ENCODE measurements at places on chromosomes 7 and 10.

- H3K27me3 ChIP-seq = no peaks in the 10 kb centered on the region
- H3K36me3 ChIP-seq = no peaks in the 10 kb centered on the region
- no peak for DNase-seq
Observed at GRCh38 chr10:77029777-77030717, 607.6 kb downstream of the KCNMA1 start.

DNA sequence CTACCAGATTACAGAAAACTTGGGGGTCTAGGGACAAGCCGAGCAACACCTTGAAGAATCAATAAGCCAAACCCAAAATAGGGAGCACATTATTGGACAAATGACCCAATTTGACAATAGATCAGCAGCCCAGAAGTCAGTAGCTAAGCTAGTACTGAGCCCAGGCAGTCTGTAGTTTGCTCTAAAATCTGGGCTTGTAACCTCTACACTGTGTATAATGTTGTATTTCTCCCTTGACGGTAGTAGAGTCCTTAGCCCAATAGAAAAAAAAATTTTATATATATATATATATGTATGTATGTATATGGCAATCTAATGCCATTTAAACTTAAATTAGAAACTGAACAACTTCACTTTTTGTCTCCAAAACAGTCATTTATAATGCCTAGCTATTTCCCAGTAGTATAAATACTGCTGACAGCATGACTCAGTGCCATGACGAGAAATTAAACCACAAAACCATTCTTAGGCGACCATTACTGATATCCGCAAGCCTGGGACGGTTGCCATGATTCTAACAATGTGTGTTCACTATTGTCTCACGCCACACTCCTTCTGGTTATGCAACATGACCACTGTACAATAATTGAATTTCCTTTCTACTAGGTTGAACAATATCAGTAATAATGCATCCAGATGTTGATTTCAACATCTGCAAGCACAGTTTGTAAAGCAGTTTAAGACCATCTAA is 110.5 kb downstream of the IPMK start:
- no peaks in the 10 kb centered on the region for H3K36me3 ChIP-seq
- H3K27ac ChIP-seq = no peak overlapping the region
- DNase-seq = no peak

DNA sequence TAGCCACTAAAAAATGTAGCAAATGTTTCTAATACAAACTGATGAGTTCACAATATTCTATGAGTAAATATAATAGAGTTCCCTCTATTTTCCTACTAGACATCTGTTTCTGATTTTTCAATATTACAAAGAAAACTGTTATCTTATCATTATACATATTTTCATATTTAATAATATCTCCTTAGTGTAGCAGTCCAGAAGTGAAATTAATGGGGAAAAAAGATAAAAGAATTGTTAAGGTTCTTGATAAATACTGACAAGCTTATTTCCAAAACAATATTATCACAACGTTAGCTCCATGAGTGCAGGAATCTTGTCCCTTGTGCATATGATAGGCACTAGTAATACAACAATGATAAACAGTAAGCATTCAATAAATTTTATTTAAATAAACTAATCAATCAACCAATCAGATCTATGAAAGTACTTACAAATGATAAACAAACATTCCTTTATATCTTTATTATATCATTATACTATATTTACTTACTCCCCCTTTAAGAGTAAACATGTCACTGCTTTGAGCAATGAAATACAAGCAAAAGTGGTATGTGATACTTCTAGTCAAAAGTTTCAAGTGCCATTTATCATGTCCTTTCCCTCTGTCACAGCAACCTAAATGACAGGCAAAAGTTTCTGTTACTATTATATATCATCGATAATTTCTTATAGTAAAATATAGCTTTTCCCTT is 103.1 kb downstream of the IMMP2L start:
- DNase-seq = no peak
- H3K27me3 ChIP-seq = no peaks in the 10 kb centered on the region
- no peak overlapping the region for H3K4me3 ChIP-seq
- no peaks in the 10 kb centered on the region for H3K4me1 ChIP-seq

- peaks cover 20% of the 10 kb centered on the region for H3K36me3 ChIP-seq
- H3K4me3 ChIP-seq = peak overlapping the region; percentile 20
- peak overlapping the region; percentile 92 for H3K27ac ChIP-seq
- peaks cover 75% of the 10 kb centered on the region for H3K4me1 ChIP-seq
- no peak for DNase-seq
Observed at GRCh38 chr7:150481922-150482321, 31.5 kb downstream of the GIMAP8 start.

GRCh38 chr7:137169282-137169698 is 174.2 kb downstream of the PTN start:
- no peak for DNase-seq
- no peak overlapping the region for H3K4me3 ChIP-seq
- no peaks in the 10 kb centered on the region for H3K36me3 ChIP-seq
- H3K27ac ChIP-seq = no peak overlapping the region
- H3K27me3 ChIP-seq = no peaks in the 10 kb centered on the region

GRCh38 chr10:71248210-71248609 is 35.8 kb downstream of the UNC5B start:
- no peak for DNase-seq
- H3K27me3 ChIP-seq = peaks cover 7% of the 10 kb centered on the region
- H3K4me3 ChIP-seq = no peak overlapping the region
- H3K36me3 ChIP-seq = no peaks in the 10 kb centered on the region
- H3K4me1 ChIP-seq = no peaks in the 10 kb centered on the region
- H3K27ac ChIP-seq = no peak overlapping the region

GRCh38 chr7:132419542-132419941 is 156.7 kb downstream of the PLXNA4 start:
- no peak overlapping the region for H3K4me3 ChIP-seq
- no peaks in the 10 kb centered on the region for H3K4me1 ChIP-seq
- H3K36me3 ChIP-seq = no peaks in the 10 kb centered on the region
- no peaks in the 10 kb centered on the region for H3K27me3 ChIP-seq
- no peak for DNase-seq

- H3K27ac ChIP-seq = no peak overlapping the region
- H3K36me3 ChIP-seq = no peaks in the 10 kb centered on the region
- no peak for DNase-seq
- peaks cover 55% of the 10 kb centered on the region for H3K27me3 ChIP-seq
- peaks cover 50% of the 10 kb centered on the region for H3K4me1 ChIP-seq
Observed at GRCh38 chr7:114086914-114087652, 168.3 kb upstream of the PPP1R3A start.

DNA sequence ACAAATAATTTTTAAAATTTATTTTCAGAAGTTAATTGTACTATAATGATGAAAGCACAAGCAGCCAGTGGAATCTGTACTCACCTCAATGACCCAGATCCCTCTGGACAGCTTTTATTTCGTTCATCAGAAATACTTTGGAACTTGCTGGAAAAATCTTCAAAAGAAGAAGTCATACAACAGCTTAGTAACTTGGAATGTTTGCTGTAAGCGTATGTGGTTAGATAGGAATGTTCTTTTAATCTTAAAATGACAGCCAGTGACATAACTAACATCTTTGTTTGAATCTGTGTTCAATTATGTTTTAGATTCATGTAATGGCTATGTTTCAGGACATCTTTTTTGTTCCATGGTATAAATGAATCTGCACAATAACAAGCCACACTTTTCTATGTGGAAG is 26.8 kb downstream of the CFAP69 start:
- no peaks in the 10 kb centered on the region for H3K27me3 ChIP-seq
- no peak overlapping the region for H3K27ac ChIP-seq

DNA sequence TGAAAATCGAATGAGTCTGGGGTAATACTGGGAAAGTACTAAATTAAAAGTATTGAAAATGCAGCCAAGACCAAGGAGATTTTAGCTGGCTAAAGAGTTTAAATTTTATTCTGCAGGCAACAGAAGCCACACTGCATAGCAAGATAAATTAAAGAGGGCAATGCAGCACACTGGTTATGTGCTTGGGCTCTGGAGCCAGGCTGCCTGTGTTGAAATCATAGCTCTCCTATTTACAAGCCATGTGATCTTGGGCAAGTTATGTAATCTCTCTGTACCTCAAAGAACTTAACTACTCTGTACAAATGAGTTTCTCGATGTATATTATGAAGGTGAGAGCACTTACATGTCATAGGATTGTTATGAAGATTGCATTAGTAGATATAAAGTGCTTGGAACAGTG is 9.9 kb downstream of the SLC25A13 start:
- no peak for DNase-seq
- H3K27ac ChIP-seq = no peak overlapping the region
- H3K4me1 ChIP-seq = no peaks in the 10 kb centered on the region
- no peak overlapping the region for H3K4me3 ChIP-seq
- no peaks in the 10 kb centered on the region for H3K27me3 ChIP-seq
- H3K36me3 ChIP-seq = peaks cover 3% of the 10 kb centered on the region

GRCh38 chr7:55651057-55651456 is 78.8 kb upstream of the VOPP1 start:
- H3K27me3 ChIP-seq = no peaks in the 10 kb centered on the region
- no peak overlapping the region for H3K27ac ChIP-seq
- no peak overlapping the region for H3K4me3 ChIP-seq
- no peak for DNase-seq
- no peaks in the 10 kb centered on the region for H3K4me1 ChIP-seq
- no peaks in the 10 kb centered on the region for H3K36me3 ChIP-seq

GRCh38 chr7:24346716-24347115 is 62.7 kb downstream of the NPY start:
- no peaks in the 10 kb centered on the region for H3K27me3 ChIP-seq
- no peak overlapping the region for H3K27ac ChIP-seq
- H3K36me3 ChIP-seq = no peaks in the 10 kb centered on the region
- H3K4me3 ChIP-seq = no peak overlapping the region

GRCh38 chr7:155011086-155011485 is 8.2 kb upstream of the PAXIP1 start:
- H3K4me3 ChIP-seq = no peak overlapping the region
- H3K27me3 ChIP-seq = no peaks in the 10 kb centered on the region
- H3K27ac ChIP-seq = no peak overlapping the region
- H3K4me1 ChIP-seq = no peaks in the 10 kb centered on the region

GRCh38 chr7:111744501-111745155 is 182.3 kb upstream of the IMMP2L start:
- no peak overlapping the region for H3K27ac ChIP-seq
- no peaks in the 10 kb centered on the region for H3K27me3 ChIP-seq
- no peaks in the 10 kb centered on the region for H3K4me1 ChIP-seq
- DNase-seq = no peak
- H3K36me3 ChIP-seq = no peaks in the 10 kb centered on the region

DNA sequence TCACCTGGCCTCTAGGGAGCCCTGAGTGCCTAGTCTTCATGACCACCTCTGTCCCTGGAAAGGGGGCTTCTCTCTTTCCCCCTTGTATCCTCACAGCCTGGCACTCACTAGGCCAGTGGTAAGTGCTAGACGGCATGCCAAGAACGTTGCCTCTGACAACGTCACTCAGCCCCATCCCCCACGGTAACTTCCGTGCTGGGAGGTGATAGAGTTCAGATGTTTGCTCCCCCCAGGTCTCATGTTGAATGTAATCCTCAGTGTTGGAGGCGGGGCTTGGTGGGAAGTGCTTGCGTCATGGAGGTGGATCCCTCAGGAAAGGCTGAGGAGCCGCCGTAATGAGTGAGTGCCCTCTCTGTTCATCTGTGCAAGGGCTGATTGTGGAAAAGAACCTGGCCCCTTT is 343.3 kb upstream of the MKI67 start:
- H3K27ac ChIP-seq = no peak overlapping the region
- DNase-seq = no peak
- no peaks in the 10 kb centered on the region for H3K4me1 ChIP-seq
- H3K4me3 ChIP-seq = no peak overlapping the region
- no peaks in the 10 kb centered on the region for H3K27me3 ChIP-seq

DNA sequence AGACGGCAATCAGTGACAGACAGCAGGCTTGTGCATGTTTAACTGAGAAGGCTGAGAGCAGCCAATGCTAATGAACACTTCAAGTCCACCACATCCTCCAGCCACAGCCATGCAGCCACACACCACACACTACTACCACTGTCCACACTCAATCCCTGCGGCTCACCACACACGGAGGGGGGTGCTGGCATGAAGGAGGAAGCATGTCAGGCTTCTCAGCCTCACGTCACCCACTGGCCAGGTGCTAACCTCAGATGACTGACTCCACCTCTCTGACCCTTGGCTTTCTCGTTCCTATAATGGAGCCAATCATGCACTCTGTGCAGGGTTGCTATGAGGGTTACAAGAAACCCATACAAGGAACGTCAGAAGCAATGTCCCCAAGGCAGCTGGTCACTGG is 165.4 kb upstream of the RNF32 start:
- no peak overlapping the region for H3K27ac ChIP-seq
- H3K36me3 ChIP-seq = no peaks in the 10 kb centered on the region
- H3K27me3 ChIP-seq = peaks cover 14% of the 10 kb centered on the region
- H3K4me3 ChIP-seq = no peak overlapping the region
- DNase-seq = no peak

GRCh38 chr10:10421071-10421470 is 596.6 kb upstream of the CELF2 start:
- no peak overlapping the region for H3K4me3 ChIP-seq
- H3K4me1 ChIP-seq = peaks cover 4% of the 10 kb centered on the region
- no peaks in the 10 kb centered on the region for H3K27me3 ChIP-seq
- DNase-seq = no peak
- H3K27ac ChIP-seq = no peak overlapping the region
- H3K36me3 ChIP-seq = no peaks in the 10 kb centered on the region

GRCh38 chr7:129163875-129164544 is 19.5 kb downstream of the TSPAN33 start:
- H3K27ac ChIP-seq = no peak overlapping the region
- no peak overlapping the region for H3K4me3 ChIP-seq
- no peak for DNase-seq
- peaks cover 4% of the 10 kb centered on the region for H3K4me1 ChIP-seq

GRCh38 chr7:36232555-36232954 is 79.5 kb downstream of the EEPD1 start:
- H3K4me1 ChIP-seq = no peaks in the 10 kb centered on the region
- no peaks in the 10 kb centered on the region for H3K36me3 ChIP-seq
- DNase-seq = no peak
- no peak overlapping the region for H3K4me3 ChIP-seq
- no peak overlapping the region for H3K27ac ChIP-seq
- H3K27me3 ChIP-seq = no peaks in the 10 kb centered on the region

- H3K4me1 ChIP-seq = peaks cover 24% of the 10 kb centered on the region
- no peaks in the 10 kb centered on the region for H3K27me3 ChIP-seq
- peaks cover 8% of the 10 kb centered on the region for H3K36me3 ChIP-seq
- no peak for DNase-seq
- H3K4me3 ChIP-seq = no peak overlapping the region
Observed at GRCh38 chr7:142859829-142860228, 5.0 kb downstream of the EPHB6 start.

- no peak overlapping the region for H3K4me3 ChIP-seq
- H3K27me3 ChIP-seq = no peaks in the 10 kb centered on the region
- H3K4me1 ChIP-seq = no peaks in the 10 kb centered on the region
Observed at GRCh38 chr10:124070666-124071065, 22.7 kb downstream of the CHST15 start.

- H3K27ac ChIP-seq = no peak overlapping the region
- no peak for DNase-seq
- H3K4me3 ChIP-seq = no peak overlapping the region
Observed at GRCh38 chr7:803243-803635, 29.0 kb upstream of the SUN1 start.

GRCh38 chr10:110456523-110457091 is 41.1 kb upstream of the DUSP5 start:
- H3K4me3 ChIP-seq = no peak overlapping the region
- H3K4me1 ChIP-seq = peaks cover 60% of the 10 kb centered on the region
- H3K36me3 ChIP-seq = no peaks in the 10 kb centered on the region
- H3K27me3 ChIP-seq = no peaks in the 10 kb centered on the region
- DNase-seq = no peak
